ENCODE measurements at places on chromosomes 13 and 19.

DNA sequence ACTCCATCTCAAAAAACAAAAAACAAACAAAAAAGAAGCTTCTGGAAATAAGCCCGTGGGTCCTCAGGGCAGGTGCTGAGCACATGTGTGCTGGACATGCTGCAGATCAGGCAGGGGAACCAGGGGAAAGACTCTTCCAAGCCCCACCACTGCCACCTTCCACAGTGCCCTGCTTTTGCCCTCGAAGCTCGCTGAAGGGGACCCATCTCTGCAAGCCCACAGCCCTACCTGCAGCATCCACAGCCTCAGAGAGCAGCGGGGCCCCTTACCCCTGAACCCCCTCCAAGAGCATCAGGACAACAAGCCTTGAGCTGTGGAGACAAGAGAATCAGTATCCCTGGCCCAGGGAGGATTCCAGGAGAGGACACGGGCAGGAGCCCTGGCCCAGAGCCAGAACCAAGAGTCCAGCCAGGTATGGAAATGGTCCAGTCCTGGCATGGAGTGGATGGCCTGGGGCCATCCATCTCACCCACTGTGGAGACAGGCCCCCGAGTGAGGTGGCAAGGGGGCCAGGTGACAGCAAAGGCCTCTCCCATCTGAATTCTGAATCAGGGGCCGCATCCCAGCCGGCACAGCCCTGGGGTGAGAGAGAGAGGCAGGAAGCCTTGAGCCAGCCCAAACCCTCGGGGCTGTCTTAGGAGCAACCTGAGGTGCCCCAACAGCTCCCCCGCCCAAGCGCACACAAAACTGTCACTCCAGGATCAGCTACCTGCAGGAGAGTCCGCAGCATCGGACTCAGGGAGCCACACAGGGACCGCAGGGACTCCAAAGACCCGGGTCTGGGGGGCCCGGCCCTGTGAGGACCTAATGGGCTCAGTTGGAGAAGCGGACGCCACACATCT is 51.8 kb upstream of the TPM4 start:
- no peak for DNase-seq

GRCh38 chr13:51635137-51635878 is 51.0 kb downstream of the WDFY2 start:
- DNase-seq, result no peak

- no peak for DNase-seq
Measured at GRCh38 chr19:7705387-7706187, 3.7 kb upstream of the FCER2 start.

GRCh38 chr13:44040818-44041100 is 161.1 kb downstream of the LACC1 start:
- no peak for DNase-seq

DNA sequence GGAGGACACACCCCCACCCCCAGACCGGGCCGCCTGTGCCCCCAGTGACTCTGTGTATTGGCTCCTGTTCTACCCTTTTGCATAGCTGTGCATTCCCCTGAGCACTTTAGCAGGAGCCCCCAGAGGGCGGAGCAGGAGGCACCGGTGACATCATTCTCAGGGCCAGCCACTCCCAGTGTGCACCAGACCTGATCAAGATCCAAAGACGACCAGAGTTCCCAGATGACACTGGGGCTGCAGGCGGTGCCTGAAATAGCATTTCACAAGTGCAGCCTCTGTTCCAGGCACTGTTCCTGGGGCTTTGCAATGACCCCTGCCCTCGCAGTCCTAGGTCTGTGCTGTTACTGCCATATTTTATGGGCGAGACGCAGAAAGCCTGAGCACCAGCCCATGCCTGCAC is 14.5 kb upstream of the PTPRS start:
- no peak for DNase-seq

DNA sequence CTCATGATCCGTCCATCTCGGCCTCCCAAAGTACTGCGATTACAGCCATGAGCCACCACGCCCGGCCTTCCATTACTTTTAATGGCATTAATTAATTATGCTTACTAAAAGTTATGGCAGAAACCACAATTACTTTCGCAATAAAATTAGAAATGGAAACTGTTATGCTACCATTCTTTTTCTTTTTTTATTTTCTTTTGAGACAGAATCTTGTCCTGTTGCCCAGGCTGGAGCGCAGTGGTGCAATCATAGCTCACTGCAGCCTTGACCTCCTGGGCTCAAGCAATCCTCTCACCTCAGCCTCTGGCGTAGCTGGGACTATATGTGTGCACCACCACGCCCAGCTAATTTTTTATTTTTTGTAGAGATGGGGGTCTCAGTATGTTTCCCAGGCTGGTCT is 4.6 kb upstream of the BST2 start:
- DNase-seq, result no peak

- peak; percentile 85 for DNase-seq
Measured at GRCh38 chr19:41939861-41940730, 11.8 kb upstream of the ERFL start.

GRCh38 chr19:32020538-32020937 is 324.9 kb upstream of the ZNF507 start:
- no peak for DNase-seq

GRCh38 chr13:95643571-95643935 is 953 bp downstream of the DZIP1 start:
- peak; percentile 14 for DNase-seq

GRCh38 chr19:45693106-45693788 is 781 bp downstream of the QPCTL start:
- peak; percentile 83 for DNase-seq

GRCh38 chr13:53545340-53545941 is 516.8 kb downstream of the OLFM4 start:
- DNase-seq, result no peak

GRCh38 chr19:778910-779653 is 18.2 kb upstream of the PTBP1 start:
- peak; percentile 82 for DNase-seq

GRCh38 chr19:19259741-19260140 is 13.4 kb downstream of the TM6SF2 start:
- DNase-seq, result peak; percentile 76

GRCh38 chr19:13952931-13953531 is 722 bp downstream of the DCAF15 start:
- DNase-seq, result no peak

GRCh38 chr19:54142166-54142780 is 4.7 kb downstream of the CNOT3 start:
- DNase-seq, result no peak

DNA sequence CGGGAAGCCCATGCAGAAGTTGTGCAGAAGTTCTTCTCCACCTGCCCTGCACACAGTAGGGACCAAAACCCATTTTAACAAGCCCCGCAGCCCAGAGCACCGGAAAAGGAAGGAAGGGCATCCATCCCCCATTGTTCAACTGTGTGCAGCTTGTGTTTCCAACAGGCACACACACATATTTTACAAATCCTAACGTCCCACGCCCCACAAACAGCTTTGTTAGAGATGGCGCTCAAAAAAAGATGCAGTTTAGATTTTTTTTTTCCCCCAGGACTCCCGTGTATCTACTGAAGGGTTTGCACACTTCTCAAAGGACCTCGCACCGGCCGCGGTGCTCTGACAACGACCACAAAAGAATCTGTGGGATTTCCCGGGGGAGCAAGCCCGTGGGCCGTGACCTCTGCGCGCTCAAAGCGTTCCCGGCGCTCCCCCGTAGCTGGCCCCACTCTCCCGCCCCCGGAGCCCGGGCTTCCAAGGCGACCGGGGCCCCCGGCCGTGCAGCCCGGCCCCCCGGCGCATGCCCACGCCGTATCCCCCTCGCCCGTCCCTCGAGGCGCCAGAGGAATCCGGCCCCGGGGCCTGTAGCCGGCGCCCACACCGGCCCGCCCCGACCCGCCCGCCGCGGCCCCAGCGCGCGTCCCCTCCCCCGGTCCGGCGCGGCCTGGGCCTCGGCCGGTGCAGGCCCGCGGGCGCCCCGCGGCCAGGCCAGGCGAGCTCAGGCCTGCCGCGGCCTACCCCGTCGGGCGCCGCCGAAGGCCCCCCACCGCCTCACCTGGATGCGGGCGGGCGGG is 523 bp downstream of the ELAVL1 start:
- peak; percentile 72 for DNase-seq

DNA sequence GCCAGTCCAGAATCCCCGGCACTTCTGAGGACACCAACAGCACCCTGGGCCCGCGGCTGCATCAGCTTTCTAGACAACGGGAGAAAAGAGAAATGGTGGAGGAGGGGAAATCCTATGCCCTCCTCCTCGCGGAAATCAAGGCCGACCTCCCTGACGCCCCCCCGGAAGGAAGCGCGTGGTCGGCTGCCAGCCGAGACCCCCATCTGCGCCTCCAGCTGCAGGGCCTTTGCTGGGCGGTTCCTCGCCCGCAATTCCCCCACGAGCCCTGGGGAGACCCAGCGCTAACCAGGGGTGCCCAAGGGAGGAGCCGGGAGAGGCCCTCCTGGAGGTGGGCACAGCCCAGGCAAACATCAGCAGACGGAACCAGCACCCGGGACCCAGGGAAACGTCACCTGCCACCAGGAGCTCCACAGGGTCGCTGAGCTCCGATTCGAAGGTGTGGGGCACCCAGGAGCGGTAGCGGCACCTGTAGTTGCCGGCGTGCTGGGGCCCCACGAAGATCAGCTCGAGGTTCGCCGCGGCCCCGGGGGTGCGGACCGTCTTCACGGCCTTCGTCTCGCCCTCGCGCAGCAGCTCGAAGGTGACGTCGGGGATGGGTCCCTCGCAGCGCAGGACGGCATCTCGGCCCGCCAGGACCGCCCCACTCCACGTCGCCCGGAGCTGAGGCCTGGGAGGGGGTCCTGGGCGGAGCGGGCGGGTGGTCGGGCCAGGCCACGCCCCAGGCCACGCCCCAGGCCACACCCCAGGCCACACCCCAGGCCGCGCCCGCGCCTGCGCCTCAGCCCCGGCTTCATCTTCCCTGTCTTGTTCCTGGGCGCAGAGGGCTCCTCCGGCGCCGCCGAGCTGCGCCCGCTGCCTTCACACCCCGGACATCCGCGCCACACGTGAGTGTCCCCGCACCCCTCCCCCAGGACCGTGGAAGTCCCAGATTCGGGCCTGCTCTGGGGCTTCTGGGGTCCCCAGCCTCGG is 6.0 kb downstream of the A1BG start:
- DNase-seq, result peak; percentile 91

DNA sequence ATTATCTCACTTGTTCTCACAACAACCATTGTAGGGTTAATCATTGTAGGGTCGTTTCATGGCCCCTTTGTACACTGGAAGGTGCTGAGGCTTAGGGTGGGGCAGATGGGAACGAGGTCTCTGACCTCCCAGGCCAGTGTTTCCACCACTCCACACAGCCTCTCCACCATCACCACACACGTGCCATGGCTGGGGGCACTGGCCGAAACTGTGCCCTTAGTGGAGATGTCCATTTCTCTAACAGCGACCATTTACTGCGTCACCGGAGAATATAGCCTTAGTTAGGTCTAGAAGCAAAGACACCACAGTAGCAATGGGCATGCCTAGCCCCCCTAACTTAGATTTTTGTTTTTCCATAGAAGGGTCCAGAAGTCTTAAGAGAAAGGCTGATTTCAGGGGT is 36.5 kb downstream of the COL4A1 start:
- DNase-seq, result no peak

GRCh38 chr13:29336356-29336755 is 259.1 kb downstream of the SLC7A1 start:
- no peak for DNase-seq

GRCh38 chr13:102680842-102681740 is 13.8 kb downstream of the METTL21C start:
- DNase-seq, result peak; percentile 26

DNA sequence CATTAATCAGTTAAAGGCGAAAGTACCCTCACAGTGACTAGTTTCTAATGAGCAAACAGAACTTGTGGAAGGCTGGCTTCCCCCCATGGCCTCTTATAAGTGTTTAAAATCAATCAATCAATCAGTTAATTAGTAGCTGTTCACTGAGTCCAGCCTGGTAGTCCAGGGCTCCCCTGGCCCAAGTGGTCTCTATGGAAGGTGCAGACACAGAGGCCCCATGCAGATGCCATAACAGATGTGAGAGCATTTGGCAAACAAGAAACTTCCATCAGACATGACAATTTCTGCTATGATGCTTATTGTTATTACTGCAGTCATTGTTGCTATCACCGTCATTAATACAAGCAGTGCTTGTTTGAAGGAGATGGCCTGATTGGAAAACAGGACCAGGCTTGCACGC is 179.0 kb upstream of the TSHZ3 start:
- no peak for DNase-seq

DNA sequence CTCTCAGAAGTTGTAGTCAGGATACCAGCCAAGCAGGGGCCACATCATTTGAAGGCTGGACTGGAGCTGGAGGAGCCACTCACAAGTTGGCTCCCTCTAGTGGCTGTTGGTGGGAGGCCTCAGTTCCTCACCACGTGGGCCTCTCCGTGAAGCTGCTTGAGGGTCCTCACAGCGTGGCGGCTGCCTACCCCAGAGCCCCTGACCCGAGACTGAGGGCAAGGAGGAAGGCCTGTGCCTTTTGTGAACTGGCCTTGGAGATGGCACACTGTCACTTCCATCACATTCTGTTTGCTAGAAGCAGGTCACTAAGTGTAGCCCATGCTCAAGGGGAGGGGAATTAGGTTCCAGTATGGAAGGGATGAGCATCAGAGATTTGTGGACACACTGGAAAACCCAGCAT is 14.6 kb downstream of the GNA11 start:
- peak; percentile 79 for DNase-seq

GRCh38 chr19:55216461-55217198 is 7.3 kb upstream of the PTPRH start:
- DNase-seq, result peak; percentile 98

DNA sequence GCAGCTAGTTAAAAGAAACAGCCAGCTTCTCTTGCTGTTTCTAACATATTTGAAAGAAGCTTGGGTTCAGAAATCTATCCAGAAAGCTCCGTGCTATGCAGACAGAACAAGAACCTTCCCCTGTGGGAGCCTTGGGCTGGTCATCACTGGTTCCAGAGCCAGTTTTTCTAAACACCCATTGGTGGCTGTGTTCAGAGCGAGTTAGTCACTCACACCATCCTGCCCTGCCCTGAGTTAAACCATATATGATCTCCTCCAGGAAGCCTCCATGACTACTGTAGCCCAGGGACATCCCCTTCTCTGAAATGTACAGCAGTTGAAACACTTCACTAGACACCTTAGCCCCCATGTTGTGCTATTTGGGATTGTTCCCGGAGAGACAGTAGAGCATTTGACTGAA is 200.8 kb upstream of the SGCG start:
- no peak for DNase-seq

DNA sequence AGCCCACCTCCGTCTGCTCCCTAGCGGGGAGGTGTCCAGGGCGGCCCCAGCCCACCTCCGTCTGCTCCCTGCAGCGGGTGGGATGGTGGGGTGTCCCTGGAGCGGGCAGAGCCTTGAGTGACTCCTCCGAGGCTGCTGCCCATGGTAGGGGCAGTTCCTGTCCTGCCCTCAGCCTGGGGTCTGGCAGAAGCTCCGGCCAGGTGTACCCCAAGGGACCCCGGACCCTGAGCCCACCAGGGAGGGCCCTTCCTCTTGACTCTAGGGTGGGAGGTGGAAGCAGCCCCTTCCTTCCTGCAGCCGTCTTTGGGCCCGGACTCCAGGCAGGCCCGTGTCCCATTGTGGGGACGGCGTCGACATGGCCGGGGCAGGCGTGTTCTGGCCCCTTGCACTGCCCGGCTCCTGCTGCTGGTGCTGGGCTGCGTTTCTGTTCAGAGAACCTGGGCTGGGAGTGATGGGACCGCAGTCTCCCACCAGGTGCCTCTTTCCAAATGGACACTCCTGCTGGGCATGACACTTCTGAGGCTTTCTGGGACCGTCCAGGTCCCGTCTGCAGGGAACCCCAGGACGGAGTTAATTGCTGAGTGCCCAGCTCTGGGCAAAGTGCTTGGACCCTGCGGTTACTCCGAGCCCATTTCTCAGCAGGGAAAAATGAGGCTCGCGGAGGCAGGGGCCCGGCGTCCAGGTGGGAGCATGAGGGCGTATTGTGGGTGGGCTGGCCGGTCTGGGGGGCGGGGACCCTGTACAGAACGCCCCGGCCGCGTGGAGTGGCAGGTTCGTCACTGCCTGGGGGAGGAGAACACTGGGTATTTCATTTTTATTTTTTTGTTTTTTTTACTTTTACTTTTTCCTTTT is 19.8 kb downstream of the ARID3A start:
- no peak for DNase-seq

All from NCI-H69 (cell line).